Foreskin keratinocyte (primary cell): ENCODE measurements at places on chromosomes 11 and 22. TPM values are rescaled to one million over a fixed set of nuclear protein-coding genes. Genes with fewer than 3 reads are reported as not detected.

PDXP gene
- 12.5 and 13.3 TPM in 2 replicates for polyA plus RNA-seq

CCDC81 gene
- polyA plus RNA-seq: 0.16 and 0.19 TPM in 2 replicates

CABP2 gene
- polyA plus RNA-seq: not detected in 2 replicates

ACR gene
- polyA plus RNA-seq: not detected in 2 replicates

KRTAP5-8 gene
- not detected in 2 replicates for polyA plus RNA-seq

OR4D6 gene
- not detected in 2 replicates for polyA plus RNA-seq

ART5 gene
- 0.07 and 0.15 TPM in 2 replicates for polyA plus RNA-seq

GAB4 gene
- not detected in 2 replicates for polyA plus RNA-seq

OR8G1 gene
- not detected in 2 replicates for polyA plus RNA-seq

TRIM48 gene
- not detected in 2 replicates for polyA plus RNA-seq

TST gene
- 23.2 and 26.2 TPM in 2 replicates for polyA plus RNA-seq

GRCh38 chr22:35977136-35977535 is 51.5 kb downstream of the RBFOX2 start:
- no peak for DNase-seq

- DNase-seq: no peak
Observed at GRCh38 chr11:61011950-61012736, 40.7 kb downstream of the CD6 start.

DNA sequence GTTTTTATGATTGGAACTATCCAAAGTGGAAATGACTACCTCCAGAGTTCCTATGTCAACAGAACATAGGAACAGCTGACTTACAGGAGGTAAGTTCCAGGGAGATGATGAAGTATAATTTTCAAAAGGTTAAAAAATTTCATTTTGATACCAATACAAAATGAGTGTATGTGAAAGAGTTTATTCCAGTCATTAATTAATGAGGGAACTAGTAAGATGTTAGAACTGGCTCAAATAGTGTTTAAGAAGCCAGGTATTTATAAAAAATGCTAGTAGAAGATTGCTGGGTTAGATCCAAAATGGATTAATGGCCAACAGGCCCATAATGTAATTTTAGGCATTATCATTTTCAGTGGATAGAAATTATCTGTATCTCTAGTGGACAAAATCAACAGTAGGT is 227.7 kb upstream of the ZBED5 start:
- no peak for DNase-seq

GRCh38 chr11:27248576-27249509 is 114.2 kb downstream of the CCDC34 start:
- DNase-seq: no peak

DNA sequence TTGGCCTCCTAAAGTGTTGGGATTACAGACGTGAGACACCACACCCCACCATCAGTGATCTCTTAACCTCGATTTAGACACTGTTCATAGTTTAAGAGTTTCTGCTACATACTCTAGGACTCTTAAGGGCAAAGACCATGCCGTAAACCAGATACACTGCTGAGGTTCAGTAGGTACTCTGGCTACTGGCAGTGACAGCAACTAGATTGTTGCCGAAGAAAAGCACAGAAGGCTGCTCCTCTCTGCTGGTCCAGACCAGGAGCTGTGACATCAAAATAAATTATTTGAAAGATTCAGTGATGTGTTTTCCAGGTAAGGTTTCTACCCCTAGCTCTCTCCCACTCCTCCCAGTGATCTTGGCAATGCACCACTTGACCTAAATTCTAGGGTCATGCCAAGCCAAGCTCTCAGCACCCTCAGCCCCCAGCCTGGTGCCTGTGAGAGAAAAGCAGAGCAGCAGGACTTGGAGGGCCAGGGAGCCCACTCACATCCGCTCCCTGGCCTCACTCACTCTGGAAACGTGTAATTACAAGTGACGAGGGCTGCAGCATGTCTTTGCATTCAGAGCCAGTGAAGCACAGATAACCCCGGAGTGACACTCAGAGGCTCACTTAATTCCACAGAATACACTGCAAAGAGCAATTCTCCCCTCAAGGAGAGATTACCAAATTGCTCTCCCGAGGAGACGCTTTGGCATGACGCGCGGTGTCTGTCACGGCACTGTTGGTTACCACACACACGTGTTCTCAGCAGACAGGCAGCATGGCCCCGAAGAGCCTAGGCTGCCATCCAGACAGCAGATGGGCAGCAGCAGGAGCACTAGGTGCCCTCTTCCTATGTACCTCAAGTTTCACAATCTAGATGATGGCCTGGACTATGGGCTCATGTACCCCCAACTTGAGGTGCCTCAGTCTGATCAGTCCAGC is 96.9 kb upstream of the PITPNB start:
- DNase-seq: no peak

GRCh38 chr11:86575927-86576326 is 96.5 kb downstream of the ME3 start:
- DNase-seq: no peak

- DNase-seq: no peak
Observed at GRCh38 chr22:36180038-36180880, 19.7 kb upstream of the APOL3 start.

DNA sequence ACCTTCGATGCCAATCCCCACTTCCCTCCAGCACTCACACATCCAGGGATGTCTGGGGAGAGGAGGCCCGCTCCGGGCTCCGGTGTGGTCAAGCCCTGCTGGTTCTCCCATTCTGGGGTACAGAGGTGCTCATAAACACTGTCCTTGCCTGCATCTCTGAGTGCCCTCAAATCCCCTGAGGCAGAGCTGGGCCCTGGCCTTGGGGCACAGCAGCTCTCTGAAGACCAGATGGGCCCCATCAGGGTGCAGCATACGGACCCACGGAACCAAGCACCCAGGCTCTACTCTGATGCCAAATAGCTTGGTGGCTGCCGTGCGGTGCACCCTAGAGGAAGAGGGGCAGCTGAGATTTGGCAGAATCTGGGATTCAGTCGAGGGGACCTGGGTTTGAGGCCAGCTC is 35.7 kb upstream of the NNMT start:
- DNase-seq: no peak

DNA sequence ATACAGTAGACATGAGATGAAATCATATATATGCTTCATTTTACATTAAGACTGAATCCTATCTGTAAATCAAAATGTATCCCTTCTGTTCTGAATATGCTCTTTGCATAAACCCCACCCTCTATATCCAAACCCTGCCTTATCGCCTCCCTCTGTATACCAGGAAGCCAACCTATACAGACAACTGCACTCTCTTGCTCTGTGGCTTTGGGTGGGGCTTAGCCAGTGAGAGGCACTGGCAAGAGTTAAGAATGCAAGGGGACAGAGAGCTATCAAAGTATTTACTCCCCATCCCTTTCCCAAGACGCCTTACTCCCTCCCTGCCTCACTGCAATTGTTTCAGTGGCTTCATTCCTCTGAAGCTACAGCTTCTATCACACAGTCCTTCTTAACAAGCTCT is 309.8 kb downstream of the TTC28 start:
- DNase-seq: no peak

- peak; percentile 85 for DNase-seq
Observed at GRCh38 chr22:21025763-21026755, 6.3 kb downstream of the SLC7A4 start.

DNA sequence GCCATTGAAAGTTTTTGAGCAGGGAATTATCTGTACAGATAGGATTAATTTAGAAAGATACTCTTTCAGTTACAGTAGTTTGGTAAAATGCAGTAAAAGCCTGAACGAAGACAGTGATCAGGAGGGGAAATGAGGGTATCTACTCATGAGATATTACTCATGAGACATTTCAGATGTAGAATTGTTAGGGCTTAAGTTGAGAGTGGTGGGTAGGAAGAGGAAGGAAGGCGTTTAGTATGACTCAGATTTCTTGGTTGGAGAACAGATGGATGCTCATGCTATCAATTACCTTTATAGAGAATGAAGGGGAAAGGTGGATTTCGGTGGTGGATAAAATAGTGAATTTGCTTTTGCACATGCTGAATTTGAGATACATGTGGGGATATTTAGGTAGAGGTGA is 15.8 kb downstream of the CCDC81 start:
- no peak for DNase-seq

GRCh38 chr11:107263844-107264563 is 193.6 kb downstream of the CWF19L2 start:
- no peak for DNase-seq

GRCh38 chr11:111623527-111624030 is 21.3 kb downstream of the SIK2 start:
- DNase-seq: peak; percentile 61

DNA sequence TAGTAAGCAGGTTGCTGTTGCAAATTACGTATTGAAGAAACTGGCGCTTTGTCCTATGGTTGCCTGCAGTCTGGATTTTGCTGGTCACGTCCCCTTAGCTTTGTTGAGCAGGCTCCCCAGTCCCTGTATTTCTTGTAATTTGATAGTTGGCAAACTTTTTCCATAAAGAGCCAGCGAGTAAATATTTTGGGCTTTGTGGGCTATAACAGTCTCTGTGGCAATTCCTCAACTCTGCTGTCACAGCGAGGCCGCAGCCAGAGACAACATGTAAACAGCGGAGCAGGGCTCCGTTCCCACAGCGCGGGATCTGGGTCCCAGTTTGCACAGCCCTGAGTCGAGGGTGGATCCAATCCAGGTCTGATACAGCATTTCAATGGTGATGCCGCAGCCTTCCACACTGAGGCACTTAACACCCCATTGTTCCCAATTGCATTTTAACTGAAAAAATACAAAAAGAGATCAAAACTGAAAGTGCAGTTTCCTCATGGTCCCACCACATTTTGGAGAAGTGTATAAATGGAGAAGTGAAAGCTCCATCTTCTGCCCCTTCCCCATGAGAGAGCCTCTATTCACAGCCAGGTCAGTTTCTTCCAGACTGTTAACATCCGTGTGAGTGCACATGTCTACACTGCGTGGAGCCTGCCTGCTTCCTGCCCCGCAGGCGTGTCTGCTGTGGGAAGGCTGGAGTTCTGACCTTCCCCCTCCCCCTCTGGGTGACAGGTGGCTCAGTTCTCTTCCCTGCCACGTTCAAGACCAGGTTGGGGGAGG is 89.1 kb downstream of the RPS6KA4 start:
- no peak for DNase-seq

DNA sequence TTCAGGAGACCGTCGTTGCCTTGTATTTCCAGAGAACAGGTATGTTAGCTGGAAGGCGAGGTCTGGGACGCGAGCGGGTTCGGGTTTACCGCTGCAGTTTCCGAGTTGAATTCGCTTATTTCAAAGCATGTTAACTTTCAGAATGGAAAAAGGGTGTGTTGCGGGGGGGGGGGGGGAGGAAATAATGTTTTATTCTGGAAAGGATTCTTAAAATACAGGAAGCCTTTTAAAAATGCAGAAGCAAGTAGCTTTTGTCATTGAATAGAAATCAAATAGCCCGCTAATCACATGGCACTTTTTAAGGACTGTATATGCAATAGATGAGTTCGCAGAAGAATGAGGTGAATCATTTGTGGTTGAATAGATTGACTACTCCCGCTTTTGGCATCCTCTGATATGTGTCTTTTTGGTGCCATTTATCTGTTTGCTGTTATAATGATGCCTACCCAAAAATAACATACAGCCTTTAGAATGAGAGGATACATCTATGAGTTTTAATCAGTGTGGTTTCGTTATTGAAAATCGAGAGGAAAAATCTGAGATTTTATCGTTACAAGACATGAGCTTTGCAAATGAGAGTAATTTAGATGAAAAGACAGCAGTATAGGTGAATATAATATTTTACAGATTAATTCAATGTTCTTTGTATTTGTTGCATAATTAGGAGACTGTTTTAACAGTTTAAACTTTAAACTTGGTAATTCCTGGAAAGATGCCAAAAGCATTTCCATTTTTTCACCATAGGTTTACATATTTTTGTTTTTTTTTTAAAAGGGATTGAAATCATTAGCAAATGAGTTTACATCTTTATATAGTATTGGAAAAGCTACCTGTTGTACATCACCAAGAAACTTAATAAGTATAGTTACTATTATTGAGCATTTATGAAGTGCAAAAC is 1.7 kb downstream of the PDE3B start:
- peak; percentile 13 for DNase-seq

GRCh38 chr22:47195156-47195483 is 432.7 kb downstream of the TBC1D22A start:
- DNase-seq: no peak

DNA sequence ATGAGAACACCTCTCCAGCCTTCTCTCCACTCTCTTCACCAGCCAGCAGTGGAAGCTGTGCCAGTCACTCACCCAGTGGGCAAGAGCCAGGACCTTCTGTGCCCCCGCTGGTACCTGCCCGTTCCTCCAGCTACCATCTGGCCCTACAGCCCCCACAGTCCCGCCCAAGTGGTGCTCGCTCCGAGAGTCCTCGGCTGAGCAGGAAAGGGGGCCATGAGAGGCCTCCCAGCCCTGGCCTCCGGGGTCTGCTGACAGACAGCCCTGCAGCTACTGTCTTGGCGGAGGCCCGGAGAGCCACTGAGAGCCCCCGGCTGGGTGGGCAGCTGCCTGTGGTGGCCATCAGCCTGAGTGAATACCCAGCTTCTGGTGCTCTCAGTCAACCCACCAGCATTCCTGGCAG is 20.2 kb downstream of the PHLDB1 start:
- DNase-seq: no peak

DNA sequence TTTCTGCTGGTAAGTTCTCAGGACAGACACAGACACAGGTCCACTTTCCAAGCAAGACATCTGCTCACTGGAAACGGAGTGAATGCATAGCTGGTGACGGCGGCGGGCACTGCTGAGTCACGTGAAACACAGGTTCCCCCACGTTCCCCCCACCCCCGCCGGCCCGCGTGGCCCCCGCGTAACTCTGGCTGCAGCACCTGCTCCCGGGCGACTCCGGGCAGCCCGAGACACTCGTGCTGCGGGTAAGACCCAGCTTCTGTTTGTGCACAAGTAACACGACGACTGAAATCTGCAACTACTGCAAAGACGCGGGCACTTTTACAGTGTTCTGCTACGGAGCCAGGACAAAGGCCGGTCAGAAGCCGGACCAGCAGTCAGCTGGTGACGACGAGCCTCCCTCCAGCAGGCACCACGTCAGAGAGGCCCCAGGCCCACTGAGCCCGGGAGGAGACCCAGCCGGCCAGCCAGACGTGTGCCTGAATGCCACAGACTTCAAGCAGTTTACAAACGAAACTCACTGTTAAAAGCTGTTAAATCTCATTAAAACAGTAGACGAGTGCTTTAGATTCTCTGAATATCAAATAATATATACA is 12.9 kb upstream of the ARFGAP3 start:
- no peak for DNase-seq

DNA sequence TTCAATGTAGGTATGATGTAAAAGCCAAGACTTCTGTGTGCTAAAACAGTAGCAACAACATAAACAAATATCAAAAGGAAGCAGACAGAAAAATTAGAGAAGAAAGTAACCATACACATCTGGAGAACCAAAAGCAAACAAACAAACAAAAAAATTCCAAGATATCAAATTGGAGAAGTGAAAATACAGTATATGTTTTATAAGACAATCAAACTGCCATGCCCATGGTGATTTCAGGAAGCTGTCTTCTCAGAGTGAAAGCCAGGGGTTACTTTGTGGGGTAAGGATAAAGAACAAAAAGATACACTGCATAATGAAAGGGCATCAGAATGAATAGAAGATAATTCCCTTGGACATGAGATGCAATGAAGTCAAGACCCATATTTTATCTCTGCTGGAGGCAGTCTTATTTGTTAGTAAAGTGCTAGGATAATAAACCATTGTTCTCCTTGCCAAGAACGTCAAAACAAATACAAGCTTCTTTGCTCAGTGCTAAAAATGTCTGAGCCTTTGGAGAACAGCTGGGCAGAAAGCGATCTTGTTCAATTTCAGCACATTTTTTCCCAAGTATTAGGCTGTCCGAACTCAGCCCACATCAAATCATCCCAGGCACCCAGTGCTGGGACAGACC is 38.1 kb upstream of the LDLRAD3 start:
- no peak for DNase-seq
